ENCODE measurements at places on chromosomes 1 and 21. TPM values are rescaled to one million over a fixed set of nuclear protein-coding genes. Genes with fewer than 3 reads are reported as not detected.

DNA sequence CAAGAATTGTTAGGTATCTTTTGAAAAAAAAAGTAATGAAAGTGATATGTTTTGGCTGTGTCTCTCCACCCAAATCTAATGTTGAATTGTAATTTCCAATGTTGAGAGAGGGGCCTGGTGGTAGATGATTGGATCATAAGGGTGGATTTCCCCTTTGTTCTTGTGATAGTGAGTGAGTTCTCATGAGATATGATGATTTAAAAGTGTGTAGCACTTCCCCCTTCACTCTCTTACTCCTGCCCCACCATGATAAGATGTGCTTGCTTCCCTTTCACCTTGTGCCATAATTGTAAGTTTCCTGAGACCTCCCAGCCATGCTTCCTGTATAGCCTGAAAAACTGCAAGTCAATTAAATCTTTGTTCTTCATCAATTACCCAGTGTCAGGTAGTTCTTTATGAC is 70.7 kb downstream of the XCL2 start:
- peaks cover 15% of the 10 kb centered on the region for H3K4me1 ChIP-seq
- H3K27ac ChIP-seq, result no peak overlapping the region
- no peaks in the 10 kb centered on the region for H3K36me3 ChIP-seq
- H3K27me3 ChIP-seq, result no peaks in the 10 kb centered on the region

DNA sequence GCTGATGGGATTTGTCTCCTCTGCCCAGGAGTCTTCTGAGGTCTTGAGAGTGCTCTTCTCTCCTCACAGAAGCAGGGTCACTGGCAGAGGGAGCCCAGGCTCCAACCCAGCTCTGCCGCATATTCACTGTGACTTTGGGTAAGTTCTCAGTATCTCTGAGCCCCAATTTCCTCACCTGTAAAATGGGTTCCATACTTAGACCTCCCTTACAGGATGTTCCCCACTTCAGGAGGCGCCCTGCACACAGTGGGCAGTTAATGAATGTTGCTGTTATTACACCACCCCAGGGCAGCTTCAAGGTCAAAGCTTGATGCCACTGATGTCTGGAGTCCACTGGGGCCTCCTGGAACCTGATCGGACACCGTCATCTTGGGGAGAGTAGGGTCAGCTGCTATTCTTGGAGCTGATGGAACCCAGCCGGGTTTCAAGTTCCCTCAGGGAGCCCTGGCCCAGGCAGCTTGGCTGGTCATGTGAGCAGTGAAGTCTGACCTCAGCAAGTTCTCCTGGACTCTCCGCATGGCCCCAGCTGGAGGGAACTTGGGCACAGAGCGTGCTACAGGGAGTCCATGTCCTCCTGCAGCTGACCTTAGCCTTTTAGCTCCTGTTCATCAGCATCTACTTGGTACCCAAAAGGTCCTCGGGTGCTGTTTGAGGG is 21.8 kb downstream of the COA7 start:
- H3K4me1 ChIP-seq, result peaks cover 33% of the 10 kb centered on the region
- H3K4me3 ChIP-seq, result no peak overlapping the region
- peak; percentile 96 for DNase-seq
- no peaks in the 10 kb centered on the region for H3K36me3 ChIP-seq

Gene LIPI
- not detected for total RNA-seq

Gene OR2T33
- total RNA-seq, result not detected

- no peaks in the 10 kb centered on the region for H3K4me1 ChIP-seq
- H3K4me3 ChIP-seq, result no peak overlapping the region
- no peak overlapping the region for H3K27ac ChIP-seq
- DNase-seq, result no peak
Measured at GRCh38 chr1:118099686-118100085, 85.3 kb downstream of the SPAG17 start.

Measured in gastrocnemius medialis (tissue), 4 donors.